ENCODE measurements at places on chromosomes 1 and 21.

GRCh38 chr1:109517337-109517736, 7.8 kb upstream of the AMIGO1 start:
- DNase-seq = no peak

GRCh38 chr1:202184750-202185460, 8.7 kb upstream of the LGR6 start:
- DNase-seq = peak; percentile 60

DNA sequence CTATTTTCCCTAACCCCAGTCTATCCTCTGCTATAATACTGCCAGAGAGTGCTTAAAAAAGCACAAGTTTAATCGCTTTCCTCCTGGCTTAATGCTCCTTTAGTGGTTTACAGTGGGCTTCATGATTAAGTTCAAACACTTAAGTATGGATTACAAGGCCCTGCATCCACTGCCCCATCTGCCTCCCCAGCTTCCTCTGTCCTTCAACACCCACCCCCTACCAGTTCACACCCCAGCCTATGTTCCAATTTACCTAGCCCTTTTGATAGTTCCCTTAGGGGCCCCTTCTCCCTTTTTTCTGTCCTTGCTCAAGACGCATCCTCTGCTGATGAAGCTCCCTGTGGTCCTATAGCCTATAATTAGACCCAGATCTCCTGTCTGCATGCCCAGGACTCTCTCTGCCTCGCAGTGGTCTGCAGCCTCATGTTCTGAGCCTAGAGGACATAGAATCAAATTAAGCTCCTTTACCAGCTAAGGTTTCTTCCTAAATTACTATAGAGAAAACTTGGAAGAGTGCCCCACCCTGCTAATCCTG, 212.5 kb downstream of the FGGY start:
- no peak for DNase-seq

DNA sequence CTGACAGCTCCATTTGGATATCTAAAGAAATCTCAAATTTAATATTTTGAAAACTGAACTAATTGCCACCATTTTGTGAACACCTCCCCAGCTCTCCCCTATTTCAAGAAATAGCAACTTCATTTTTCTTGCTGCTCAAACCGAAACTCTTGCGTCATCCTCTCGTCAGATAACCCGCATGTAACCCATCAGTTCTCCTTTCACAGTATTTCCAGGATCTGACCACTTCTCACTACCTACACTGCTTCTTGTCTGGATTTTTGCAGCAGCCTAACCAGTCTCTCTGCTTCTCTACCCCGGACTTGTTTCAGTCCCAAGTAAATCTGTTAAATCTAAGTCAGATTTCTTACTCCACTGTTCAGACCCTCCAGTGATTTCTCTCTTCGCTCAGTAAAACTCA, 75.6 kb downstream of the MTR start:
- no peak for DNase-seq

GRCh38 chr1:9250411-9251381, 16.1 kb downstream of the H6PD start:
- no peak for DNase-seq

- DNase-seq = no peak
Observed at GRCh38 chr1:36869826-36870225, 164.5 kb downstream of the GRIK3 start.

DNA sequence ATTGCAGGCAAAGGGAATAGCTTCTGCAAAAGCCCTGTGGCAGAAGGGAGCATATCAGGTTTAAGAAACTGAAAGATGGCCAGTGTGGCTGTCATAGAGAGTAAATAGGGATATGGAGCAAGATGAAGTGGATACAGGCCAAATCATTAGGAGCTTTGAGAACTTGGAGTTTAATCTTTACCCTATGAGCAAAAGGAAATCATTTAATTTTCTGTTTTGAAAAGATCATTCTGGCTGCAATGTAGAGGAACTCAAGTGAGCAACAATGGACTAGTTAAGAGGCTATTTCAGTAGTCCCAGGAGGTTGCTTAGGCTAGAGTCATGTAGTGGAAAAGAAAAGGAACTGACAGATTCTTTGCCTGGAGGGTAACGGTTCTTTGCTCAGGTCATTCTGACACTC, 47.2 kb downstream of the RAP1A start:
- no peak for DNase-seq

- DNase-seq = no peak
Observed at GRCh38 chr1:50971748-50972305, 1.8 kb downstream of the CDKN2C start.

- DNase-seq = no peak
Observed at GRCh38 chr1:2913091-2913490, 108.2 kb upstream of the ACTRT2 start.

DNA sequence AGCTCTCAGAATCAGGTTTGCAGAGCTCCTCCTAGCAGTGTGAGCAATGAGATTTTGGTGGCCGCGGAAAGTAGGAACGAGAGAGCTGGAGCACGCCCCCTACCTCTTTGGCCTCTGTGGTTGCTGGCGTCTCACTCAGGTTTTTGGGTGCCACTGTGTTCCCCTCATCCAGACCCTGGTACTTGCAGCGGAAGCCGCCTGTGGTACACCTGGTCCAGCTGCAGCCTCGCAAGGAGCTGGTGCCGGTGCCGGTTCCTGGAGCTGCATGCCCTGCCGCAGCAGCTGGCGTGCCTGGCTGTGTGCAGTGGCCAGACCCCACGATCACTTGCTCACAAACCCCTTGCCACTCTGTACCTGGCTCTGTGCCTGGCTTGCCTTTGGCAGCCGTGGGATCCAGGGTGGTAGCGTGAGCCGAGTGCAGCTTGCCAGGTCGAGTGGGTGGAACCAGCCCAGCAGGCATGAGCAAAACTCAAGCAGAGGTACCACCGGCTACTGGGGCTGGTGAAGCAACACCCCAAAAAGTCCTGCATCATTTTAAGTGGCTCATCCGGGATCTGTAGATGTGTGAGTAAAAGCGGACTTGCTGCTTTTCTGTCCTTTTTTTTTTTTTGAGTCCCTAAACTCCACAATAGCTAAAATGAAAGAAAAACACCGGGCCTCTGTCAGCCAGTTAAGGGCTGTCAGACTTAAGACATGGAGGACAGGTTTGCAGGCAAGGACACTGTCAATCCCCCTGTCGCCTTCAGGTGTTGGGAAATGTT, 844.9 kb downstream of the KCNT2 start:
- no peak for DNase-seq

- no peak for DNase-seq
Observed at GRCh38 chr21:39010629-39011404, 172.4 kb downstream of the PSMG1 start.

- no peak for DNase-seq
Observed at GRCh38 chr1:21175324-21175669, 1.4 kb downstream of the EIF4G3 start.

- no peak for DNase-seq
Observed at GRCh38 chr1:22132517-22133235, 10.2 kb downstream of the WNT4 start.

- DNase-seq = no peak
Observed at GRCh38 chr21:45177039-45177438, 102.7 kb downstream of the ADARB1 start.

GRCh38 chr21:44304011-44304616, 4.3 kb downstream of the PFKL start:
- DNase-seq = no peak

- no peak for DNase-seq
Observed at GRCh38 chr1:202656951-202657646, 53.2 kb downstream of the SYT2 start.

GRCh38 chr1:24481843-24482610, 20.6 kb upstream of the RCAN3 start:
- DNase-seq = peak; percentile 18

DNA sequence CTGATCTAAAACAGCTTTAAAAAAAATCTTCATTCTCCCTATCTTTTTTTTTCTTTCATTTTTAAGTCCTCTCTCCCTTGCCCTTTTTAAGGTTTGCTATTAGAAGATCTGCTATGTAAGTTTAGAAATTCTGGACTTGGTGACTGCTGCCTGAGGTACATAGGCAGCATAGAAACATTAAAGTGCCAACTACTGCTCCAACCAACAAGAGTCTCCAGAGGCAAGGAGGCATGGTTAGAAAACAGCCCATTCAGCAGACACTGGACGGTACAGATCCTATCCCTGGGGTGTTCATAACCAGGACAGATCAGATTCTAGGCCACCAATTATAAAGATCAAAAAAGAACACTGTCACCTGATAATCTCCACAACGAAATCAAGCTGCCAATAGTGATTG, 36.6 kb downstream of the GPR3 start:
- no peak for DNase-seq

GRCh38 chr21:26946744-26947446, 20.0 kb downstream of the ADAMTS5 start:
- DNase-seq = no peak

DNA sequence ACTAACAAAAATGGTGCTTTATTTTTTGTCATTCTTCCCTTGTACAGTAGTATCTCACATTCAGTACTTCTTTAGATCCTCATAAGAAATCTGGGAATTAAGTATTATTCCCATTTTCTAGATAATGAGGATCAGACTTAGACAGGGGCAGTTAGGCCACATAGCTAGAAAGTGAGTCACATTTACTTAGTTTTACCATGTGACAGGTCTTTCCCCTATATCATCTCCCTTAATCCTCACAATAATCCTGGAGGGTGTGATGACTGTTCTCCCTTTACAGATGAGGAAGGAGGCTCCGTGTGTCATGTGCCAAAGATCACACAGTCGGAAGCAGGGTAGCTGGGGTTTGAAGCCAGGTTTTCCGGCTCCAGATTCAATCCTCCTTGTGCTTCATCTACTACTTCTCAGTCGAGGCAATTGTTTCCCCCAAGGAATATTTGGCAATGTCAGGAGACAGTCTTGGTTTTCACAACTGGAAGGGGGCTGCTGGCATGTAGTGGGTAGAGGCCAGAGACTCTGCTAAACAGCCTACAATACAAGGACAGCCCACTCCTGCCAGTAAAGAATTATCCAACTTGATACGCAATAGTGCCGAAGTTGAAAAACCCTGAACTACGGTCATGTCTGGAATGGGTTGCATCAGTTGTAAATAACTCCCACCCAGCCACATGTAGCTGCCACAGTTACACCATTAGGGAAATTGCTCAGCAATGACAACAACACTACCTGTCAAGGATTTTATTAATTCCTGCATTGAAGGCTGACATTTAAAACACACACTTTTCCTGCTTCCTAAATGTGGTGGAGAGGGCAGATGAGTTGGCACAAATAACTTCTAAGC, 54.5 kb downstream of the C8B start:
- no peak for DNase-seq

DNA sequence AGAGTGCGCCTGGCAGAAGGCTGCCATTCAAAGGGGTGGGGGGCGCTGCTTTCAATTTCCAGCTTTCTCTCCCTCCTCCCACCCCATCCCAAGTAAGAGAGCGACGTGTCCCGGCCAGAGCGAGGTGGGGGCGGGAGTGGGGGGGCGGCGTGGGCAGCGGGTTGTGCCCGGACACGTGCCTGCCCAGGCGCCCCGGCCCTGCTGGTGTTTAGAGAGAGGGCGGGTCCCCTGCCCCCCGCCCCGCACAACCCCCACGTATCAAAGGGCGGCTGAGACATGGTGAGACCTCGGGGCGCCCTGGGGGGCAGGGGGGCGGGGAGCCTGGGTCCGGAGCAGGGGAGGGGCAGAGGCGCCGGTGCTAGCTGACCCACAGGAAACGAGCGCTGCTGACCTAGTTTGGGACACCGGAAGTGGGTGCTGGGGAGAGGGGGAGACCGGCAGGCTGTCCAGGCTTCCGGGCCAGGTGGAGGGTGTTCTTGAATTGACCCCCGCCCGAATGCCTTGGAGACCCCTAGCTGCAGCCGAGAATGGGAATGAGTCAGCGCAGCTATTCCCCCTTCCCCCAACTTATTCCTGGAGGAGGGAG, 1.3 kb downstream of the ZBTB7B start:
- DNase-seq = no peak

GRCh38 chr21:45539796-45540600, 2.2 kb downstream of the SLC19A1 start:
- no peak for DNase-seq

DNA sequence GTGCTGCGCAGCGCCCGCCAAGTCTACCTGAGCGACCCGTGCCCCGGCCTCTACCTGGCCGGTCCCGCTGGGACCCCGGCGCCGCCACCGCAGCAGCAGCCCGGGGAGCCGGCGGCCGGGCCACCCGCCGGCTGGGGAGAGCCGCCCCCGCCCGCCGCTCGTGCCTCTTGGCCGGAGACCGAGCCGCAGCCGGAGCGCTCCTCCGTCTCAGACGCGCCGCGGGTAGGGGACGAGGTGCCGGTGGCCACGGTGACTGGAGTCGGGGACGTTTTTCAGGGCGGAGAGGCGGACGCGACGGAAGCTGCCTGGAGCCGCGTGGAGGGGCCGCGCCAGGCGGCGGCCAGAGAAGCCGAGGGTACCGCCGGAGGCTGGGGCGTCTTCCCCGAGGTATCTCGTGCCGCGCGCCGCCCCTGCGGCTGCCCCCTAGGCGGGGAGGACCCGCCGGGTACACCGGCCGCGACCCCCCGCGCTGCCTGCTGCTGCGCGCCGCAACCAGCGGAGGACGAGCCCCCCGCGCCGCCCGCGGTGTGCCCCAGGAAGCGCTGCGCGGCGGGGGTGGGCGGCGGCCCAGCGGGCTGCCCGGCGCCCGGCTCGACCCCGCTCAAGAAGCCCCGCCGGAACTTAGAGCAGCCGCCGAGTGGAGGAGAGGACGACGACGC, 646 bp downstream of the IER5 start:
- DNase-seq = peak; percentile 48

GRCh38 chr1:175845338-175845737, 101.9 kb upstream of the TNR start:
- no peak for DNase-seq

DNA sequence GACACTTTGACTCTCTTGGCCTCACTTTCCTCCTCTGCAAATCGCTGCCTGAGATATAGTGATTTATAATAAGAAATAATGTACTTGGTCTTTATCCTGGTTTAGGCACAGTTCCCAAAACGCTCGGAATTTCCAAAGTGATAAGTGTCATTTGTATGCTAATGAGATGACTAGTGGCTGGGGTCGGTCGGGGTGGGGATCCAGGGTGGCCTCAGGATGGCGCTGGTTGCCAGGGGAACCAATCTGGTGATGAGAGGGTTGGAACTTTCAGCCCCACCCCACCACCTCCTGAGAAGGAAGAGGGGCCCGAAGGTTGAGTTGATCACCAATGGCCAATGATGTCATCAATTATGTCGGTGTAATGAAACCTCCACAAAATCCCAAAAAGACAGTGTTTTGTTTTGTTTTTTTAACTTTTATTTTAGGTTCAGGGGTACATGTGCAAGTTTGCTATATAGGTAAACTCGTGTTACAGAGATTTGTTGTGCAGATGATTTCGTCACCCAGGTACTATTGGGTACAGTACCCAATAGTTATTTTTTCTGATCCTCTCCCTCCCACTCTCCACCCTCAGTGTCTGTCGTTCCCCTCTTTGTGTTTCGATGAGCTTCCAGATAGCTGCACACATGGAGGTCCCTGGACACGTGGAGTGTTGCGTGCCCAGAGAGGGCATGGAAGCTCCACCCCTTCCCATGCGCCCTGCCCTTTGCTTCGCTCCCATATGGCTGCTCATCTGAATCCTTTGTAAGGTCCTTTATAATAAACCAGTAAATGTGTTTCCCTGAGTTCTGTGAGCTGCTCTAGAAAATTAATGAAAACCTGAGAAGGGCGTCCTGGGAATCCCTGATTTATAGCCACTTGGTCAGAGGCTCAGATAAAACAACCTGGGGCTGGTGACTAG, 97.2 kb downstream of the KCNN3 start:
- DNase-seq = no peak
